ENCODE measurements at places on chromosomes 3 and 15.
A peak's percentile ranks its signal among the peaks of the same experiment; 100 is the strongest.

GRCh38 chr3:98012979-98013378, 22.1 kb downstream of the GABRR3 start:
- no peaks in the 10 kb centered on the region for H3K4me1 ChIP-seq
- no peak for DNase-seq
- H3K27ac ChIP-seq = no peak overlapping the region
- H3K27me3 ChIP-seq = no peaks in the 10 kb centered on the region

GRCh38 chr3:53134631-53135232, 4.5 kb upstream of the RFT1 start:
- no peak overlapping the region for H3K4me3 ChIP-seq
- no peaks in the 10 kb centered on the region for H3K36me3 ChIP-seq
- no peak overlapping the region for H3K27ac ChIP-seq
- no peaks in the 10 kb centered on the region for H3K27me3 ChIP-seq
- peak; percentile 85 for DNase-seq
- H3K4me1 ChIP-seq = peaks cover 2% of the 10 kb centered on the region

- no peak overlapping the region for H3K4me3 ChIP-seq
- DNase-seq = no peak
- no peaks in the 10 kb centered on the region for H3K27me3 ChIP-seq
Observed at GRCh38 chr3:6220447-6220846, 640.5 kb upstream of the GRM7 start.

DNA sequence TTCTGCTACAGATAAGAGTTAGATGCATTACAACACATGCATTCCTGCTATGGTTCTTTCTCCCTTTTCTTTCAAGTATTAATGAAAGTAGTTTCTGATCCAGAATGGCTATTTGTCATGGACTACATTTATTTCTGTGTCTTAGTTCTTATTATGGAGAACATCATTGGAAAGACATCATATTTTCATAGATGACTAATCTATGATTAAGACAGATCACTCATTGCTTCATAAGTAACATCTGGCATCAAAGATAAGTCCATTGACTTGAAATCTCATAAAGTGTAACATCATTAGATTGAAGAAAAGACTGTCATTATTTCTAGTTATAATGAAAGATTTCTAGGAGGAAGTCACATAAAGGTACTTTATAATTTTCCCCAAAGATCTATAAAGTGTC, 366.7 kb downstream of the NSUN3 start:
- H3K27ac ChIP-seq = no peak overlapping the region
- no peaks in the 10 kb centered on the region for H3K4me1 ChIP-seq
- no peak overlapping the region for H3K4me3 ChIP-seq
- no peaks in the 10 kb centered on the region for H3K27me3 ChIP-seq
- no peak for DNase-seq

- H3K36me3 ChIP-seq = no peaks in the 10 kb centered on the region
- H3K27ac ChIP-seq = no peak overlapping the region
- H3K27me3 ChIP-seq = no peaks in the 10 kb centered on the region
- H3K4me3 ChIP-seq = no peak overlapping the region
Observed at GRCh38 chr3:66520724-66521123, 19.9 kb upstream of the LRIG1 start.

- H3K4me3 ChIP-seq = no peak overlapping the region
- H3K36me3 ChIP-seq = no peaks in the 10 kb centered on the region
- DNase-seq = no peak
Observed at GRCh38 chr3:145035682-145036081, 1064.1 kb downstream of the DIPK2A start.

- no peak for DNase-seq
- no peaks in the 10 kb centered on the region for H3K4me1 ChIP-seq
- H3K36me3 ChIP-seq = no peaks in the 10 kb centered on the region
Observed at GRCh38 chr3:101806491-101806890, 27.5 kb downstream of the NXPE3 start.

- no peak overlapping the region for H3K27ac ChIP-seq
- no peaks in the 10 kb centered on the region for H3K4me1 ChIP-seq
- H3K36me3 ChIP-seq = no peaks in the 10 kb centered on the region
- H3K27me3 ChIP-seq = no peaks in the 10 kb centered on the region
- H3K4me3 ChIP-seq = no peak overlapping the region
Observed at GRCh38 chr15:91047545-91048199, 25.3 kb upstream of the VPS33B start.

GRCh38 chr3:140236836-140237501, 302.0 kb downstream of the CLSTN2 start:
- H3K27me3 ChIP-seq = no peaks in the 10 kb centered on the region
- H3K27ac ChIP-seq = no peak overlapping the region
- no peak overlapping the region for H3K4me3 ChIP-seq
- no peak for DNase-seq

- no peak overlapping the region for H3K4me3 ChIP-seq
- no peak for DNase-seq
- H3K4me1 ChIP-seq = peaks cover 4% of the 10 kb centered on the region
- no peaks in the 10 kb centered on the region for H3K27me3 ChIP-seq
- H3K27ac ChIP-seq = no peak overlapping the region
- H3K36me3 ChIP-seq = no peaks in the 10 kb centered on the region
Observed at GRCh38 chr3:65702202-65702601, 336.5 kb downstream of the MAGI1 start.

DNA sequence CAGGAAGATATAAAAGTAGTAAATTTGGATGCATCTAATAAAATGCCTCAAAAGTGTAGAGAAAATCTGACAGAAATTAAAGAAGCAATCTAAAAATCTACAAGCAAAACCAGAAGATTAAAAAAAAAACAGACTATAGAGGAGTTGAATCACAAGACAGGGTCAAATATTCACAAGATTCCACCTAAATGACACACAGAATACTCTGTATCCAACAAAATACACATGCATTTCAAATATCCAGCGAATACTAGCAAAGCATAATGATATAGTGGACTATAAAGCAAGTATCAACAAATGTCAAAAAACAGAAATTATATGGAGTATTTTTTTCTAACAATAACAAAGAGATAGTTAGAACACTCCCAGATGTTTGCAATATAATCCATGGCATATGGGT, 20.5 kb upstream of the ACTC1 start:
- H3K4me1 ChIP-seq = no peaks in the 10 kb centered on the region
- no peak for DNase-seq
- H3K27ac ChIP-seq = no peak overlapping the region
- H3K27me3 ChIP-seq = no peaks in the 10 kb centered on the region
- H3K4me3 ChIP-seq = no peak overlapping the region

DNA sequence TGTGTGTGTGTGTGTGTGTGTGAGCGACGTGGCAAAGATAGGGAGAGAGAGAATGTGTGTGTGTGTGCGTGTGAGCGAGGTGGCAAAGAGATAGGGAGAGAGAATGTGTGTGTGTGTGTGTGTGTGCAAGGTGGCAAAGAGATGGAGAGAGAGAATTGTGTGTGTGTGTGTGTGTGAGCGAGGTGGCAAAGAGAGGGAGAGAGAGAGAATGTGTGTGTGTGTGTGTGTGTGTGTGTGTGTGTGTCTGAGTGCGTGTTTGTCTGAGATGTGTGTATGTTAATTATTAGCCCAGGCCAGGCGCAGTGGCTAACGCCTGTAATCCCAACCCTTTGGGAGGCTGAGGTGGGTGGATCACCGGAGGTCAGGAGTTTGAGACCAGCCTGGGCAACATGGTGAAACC, 154.6 kb upstream of the RGMA start:
- no peaks in the 10 kb centered on the region for H3K36me3 ChIP-seq
- H3K27me3 ChIP-seq = no peaks in the 10 kb centered on the region
- no peaks in the 10 kb centered on the region for H3K4me1 ChIP-seq
- H3K27ac ChIP-seq = no peak overlapping the region
- H3K4me3 ChIP-seq = no peak overlapping the region
- no peak for DNase-seq

DNA sequence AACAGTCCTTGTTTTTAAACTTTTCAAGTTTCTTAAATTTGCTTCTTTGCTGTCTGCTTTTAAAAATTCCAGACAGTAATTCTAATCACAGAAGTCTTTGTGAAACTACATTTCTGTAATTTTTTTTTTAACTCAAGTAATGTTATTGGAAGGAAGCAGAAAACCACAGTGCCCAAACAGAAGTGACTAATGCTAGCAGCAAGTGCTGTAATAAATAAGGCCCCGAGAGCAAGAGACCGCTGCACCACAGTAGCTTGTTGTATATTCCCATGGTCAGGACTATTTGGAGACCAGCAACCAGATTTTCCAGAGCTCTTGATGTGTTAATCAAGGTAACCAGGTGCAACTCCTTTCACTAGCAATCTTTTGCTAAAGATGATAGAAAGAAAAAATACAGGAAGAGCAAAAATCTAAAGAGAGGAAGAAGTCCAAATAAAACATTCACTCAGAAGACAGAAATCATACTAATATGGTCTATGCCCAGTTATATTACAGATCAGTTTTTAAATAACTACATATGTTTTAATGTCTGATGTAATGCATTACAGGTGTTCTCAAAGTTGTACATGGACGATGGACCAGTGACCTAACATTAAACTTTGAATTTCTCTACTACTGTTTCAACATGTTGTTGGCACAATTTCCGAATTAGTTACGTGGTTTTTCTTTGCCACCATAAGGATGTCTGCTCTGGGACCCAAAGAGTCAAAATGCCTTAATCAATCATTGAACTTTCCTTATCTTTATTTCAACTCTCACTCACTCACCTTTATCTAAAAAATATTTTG, 36.4 kb downstream of the WWTR1 start:
- H3K4me1 ChIP-seq = peaks cover 29% of the 10 kb centered on the region
- no peaks in the 10 kb centered on the region for H3K36me3 ChIP-seq
- H3K27me3 ChIP-seq = no peaks in the 10 kb centered on the region
- no peak overlapping the region for H3K4me3 ChIP-seq

DNA sequence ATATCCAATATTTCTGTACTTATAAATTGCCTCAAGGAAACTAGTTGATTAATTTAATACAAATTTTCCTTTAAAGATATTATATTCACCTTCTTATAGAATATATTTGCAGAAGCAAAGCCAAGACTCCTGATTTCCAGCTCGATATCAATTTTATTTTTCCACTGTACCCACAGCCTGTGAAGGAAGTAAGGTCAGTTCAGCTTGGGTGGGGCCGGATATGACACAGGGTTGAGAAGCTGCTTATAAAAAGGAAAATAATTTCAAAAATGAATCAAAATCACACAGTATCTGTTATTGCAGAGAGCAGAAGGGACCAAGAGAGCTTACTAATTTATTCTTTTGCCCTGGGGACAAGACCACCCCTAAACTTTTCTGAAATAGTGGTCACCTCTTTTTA, 491.4 kb downstream of the TUSC7 start:
- no peak overlapping the region for H3K27ac ChIP-seq
- no peak for DNase-seq
- no peaks in the 10 kb centered on the region for H3K27me3 ChIP-seq
- H3K4me3 ChIP-seq = no peak overlapping the region

DNA sequence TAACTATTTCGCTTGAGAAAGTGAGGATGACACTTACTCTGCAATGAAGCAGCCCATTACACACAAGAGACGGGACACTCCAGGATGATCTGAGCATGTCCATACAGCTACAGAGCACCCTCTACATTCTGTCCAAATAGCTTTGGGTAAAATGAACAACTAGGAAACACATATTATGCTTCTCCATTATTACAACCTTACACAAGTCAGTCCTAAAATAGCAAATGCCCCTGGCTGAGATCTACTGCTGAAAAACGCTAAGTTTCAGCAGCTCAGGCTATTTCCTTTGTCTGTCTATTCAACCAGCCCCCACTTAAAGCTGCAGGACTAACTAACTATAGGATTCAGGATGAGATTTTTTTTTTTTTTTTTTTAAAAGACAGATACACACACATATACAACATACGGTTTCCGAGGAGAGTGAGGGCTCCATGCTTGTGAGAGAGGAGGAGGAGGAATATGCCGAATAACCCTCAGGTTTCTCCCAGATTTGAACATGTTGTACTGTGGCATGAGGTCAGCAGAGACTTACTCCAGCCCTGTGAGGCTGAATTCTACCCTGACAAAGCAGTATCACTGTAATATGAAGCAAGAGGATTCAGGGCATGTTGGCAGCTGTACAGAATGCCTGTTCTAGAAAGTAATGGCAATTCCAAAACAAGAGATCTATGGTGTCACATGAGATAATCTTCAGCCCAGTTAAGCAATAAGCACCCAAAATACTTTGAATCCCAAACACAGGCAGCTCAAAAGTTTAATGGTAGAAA, 117.3 kb upstream of the PLXND1 start:
- H3K27me3 ChIP-seq = no peaks in the 10 kb centered on the region
- DNase-seq = no peak
- H3K4me1 ChIP-seq = peaks cover 2% of the 10 kb centered on the region
- H3K27ac ChIP-seq = no peak overlapping the region
- no peak overlapping the region for H3K4me3 ChIP-seq
- no peaks in the 10 kb centered on the region for H3K36me3 ChIP-seq

DNA sequence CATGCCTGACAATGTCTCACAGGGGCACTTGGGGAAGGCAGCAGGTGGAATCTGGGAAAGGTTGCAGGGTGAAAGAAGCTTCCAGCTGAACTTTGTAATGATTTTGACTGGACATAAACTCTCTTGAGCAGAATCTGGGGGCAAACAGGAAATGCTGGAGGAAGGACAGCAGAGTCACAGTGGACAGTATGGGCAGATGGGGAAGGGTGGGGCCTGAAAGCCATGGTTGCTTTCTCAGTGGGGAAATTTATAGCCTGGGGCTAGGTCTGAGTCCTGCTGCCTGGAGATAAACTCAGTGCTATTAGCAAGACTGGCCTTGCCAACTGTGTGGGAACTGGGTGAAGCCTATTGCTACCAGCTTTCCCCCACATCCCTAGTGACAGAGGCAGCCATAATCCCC, 203.2 kb downstream of the OSBPL10 start:
- no peaks in the 10 kb centered on the region for H3K36me3 ChIP-seq
- no peak for DNase-seq
- H3K27ac ChIP-seq = no peak overlapping the region
- no peaks in the 10 kb centered on the region for H3K27me3 ChIP-seq
- no peaks in the 10 kb centered on the region for H3K4me1 ChIP-seq

DNA sequence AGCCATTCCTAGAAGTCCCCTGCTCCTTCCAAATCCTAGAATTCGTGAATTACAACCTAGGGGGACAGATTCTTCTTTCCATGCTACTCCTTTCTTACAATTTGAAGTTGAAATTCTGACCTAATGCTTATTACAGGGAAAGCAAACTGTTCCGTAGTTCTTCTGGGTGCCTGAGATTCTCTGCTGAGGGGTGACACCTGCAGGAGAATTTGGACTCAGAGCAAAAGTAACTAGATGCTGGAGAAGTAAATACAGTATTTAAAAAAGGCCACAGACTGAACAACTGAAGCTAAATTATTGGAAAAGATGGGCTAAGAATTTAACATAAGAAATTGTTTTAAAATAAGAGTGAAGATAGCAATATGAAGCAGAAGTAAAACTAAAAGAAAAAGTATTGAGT, 37.9 kb downstream of the ACAD9 start:
- H3K36me3 ChIP-seq = peaks cover 3% of the 10 kb centered on the region
- H3K27me3 ChIP-seq = no peaks in the 10 kb centered on the region
- no peak overlapping the region for H3K4me3 ChIP-seq

GRCh38 chr15:35256141-35256540, 171.0 kb upstream of the NANOGP8 start:
- H3K36me3 ChIP-seq = no peaks in the 10 kb centered on the region
- no peak for DNase-seq
- no peaks in the 10 kb centered on the region for H3K27me3 ChIP-seq

Measured in aorta (tissue), 5 donors.